ENCODE measurements at places on chromosomes 2 and 18. TPM values are rescaled to one million over a fixed set of nuclear protein-coding genes. Genes with fewer than 3 reads are reported as not detected.

DNA sequence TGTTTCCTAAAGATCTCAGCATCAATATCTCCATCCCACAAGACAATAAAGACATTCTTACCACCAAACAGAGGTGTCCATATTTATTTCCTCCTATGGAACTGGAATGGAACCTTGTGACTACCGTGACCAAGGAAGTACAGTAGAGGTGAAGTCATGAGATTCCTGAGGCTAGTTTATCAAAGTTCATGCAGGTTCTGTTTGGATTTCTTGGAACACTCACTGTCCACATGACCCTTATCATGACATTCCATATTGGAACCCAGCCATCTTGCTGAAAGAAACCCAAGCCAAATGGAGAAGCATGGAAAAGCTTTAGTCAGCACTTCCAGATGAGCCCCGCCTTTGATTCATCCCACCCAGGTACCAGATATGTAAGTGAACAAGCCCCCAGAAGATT, 516.0 kb upstream of the POU3F3 start:
- DNase-seq: no peak

GRCh38 chr2:218999881-219000568, 6.8 kb upstream of the CRYBA2 start:
- no peak for DNase-seq

DNA sequence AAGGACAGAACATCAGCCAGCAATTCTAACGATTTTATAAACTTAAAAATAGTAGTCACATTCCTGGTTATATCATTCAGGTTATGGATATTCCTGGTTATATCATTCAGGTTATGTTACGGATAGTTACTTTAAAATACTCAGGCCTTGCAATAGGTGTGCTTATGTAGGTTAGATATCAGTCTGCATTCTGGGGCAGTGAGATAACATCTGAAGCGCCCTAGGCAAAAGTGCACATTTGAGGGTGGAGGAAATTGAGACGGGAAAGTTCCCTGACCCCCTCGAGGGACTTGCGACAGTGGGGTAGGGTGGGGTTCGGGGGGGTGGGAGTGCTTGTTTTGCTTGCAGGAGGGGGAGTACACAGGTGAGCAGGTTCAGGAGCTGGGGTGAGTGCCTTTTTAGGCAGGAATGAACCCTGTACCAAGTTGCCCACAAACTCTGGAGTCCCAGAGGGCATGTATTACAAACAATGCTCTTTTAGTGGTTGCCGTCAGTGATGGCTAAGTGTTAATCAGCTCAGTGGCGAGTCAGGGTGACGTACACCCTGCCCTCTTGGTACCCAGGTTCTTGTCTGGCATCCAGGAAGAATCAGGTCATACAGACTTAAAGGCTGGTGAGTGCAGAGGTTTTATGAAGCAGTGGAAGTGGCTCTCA, 31.8 kb downstream of the CREG2 start:
- DNase-seq: no peak

DNA sequence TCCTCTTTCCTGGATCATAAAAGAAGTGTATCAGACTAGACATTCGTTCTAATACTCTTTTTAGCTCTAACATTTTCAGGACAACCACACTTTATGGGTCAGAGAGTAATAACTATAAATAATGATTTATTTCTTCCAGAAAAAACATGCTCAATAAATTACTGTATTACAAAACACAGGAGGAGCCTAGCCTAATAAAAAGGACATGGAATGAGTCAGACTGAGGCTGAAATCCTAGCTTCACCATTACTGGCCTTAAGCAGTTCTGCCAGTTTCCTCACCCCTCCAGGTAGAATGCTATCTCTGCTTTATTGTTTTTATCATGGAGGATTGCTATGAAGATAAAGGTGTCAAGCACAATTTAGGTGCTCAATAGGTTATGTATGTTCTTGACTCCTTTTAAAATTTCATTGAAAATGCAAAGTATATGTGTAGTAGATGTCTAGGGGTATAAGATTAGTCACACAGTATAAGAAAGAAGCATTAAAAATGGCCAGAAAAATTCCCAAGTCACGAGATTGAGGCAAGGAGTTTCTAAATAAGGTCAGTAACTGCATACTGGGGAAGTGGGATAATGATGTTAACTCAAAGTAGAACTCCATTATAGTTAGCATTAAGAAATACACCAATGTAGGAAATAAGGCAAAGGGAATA, 105.5 kb upstream of the NEUROD1 start:
- DNase-seq: no peak

- no peak for DNase-seq
Observed at GRCh38 chr2:81648370-81648769, 1343.8 kb upstream of the LRRTM1 start.

Gene VAMP5
- 68.5 TPM for polyA plus RNA-seq

Gene CHST9
- not detected for polyA plus RNA-seq

Gene APLF
- polyA plus RNA-seq: 2.8 TPM
